ENCODE measurements at places on chromosomes 5 and 9.

DNA sequence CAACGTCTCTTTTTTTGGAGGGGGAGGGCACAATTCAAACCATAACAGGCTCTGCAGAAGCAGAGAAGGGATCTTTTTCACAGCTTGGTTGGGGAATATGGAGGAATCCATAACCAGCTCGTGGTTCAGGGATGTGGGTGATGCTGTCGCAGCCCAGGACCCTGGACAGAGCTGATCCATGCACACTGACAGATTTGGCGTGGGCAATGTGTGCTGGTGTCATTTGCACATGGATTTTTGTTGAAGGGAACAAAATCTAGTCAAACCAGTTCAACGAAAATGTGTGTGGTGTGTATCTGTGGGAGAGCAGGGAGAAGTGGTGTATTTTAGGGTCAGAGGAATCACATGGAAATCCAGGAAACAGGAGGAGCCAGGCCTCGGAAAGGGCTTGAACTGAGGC, 4.2 kb downstream of the DOCK2 start:
- no peak for DNase-seq

DNA sequence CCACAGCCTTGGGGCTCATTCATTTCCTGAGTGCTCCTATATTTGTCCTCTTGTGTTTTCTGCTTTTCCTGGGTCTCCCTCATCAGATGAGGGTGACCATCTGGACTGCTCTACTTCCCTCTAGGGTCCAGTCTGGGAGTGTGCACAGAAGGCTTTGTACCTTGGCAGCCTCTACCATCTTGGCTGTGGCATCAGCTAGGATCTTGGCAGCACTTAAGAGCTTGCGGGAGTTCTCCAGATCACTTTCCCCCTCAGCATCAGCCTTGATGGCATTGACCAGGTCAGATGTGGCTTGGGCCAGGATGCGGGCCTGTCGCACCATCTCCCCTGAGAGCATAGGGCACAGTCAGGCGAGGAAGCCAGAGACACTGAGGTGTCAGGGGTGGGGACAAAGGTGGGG, 15.8 kb downstream of the TLN1 start:
- no peak for DNase-seq

DNA sequence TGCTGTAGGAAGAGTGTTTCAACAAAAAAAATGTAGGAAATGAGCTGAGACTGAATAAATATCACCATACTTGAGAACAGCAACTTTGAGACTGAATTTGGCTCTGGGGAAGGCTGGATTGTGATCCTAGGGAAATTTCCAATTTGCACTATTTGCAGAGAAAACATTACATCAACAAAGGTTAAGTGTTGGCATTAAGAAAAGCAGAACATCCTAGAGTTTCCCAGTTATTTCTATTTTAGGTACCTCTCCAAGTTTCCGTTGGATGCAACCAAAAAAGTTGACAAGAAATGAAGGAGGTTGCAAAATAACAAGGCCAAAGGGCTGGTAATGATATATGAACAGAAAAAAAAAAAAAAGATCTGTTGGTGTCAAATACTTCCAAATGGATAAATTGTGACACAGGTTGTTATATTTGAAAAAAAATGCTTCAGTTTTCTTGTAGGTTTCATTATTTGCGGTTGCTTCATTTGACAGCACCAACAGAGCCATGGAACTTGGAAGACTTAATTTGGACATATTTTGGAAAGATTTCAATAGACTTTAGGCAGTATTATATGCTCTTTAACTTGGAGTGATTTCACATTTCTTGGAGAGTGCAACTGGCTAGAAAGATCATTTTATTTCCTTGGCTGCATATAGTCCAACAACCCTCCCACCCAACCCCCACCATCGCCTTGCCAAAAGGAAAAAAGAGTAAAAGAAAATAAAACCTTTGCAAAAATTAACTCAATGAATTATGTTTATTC, 230.8 kb downstream of the ZNF608 start:
- no peak for DNase-seq

GRCh38 chr5:4572311-4573100, 567.6 kb upstream of the ADAMTS16 start:
- no peak for DNase-seq

- DNase-seq = no peak
Measured at GRCh38 chr9:22170556-22170955, 161.5 kb upstream of the CDKN2B start.

DNA sequence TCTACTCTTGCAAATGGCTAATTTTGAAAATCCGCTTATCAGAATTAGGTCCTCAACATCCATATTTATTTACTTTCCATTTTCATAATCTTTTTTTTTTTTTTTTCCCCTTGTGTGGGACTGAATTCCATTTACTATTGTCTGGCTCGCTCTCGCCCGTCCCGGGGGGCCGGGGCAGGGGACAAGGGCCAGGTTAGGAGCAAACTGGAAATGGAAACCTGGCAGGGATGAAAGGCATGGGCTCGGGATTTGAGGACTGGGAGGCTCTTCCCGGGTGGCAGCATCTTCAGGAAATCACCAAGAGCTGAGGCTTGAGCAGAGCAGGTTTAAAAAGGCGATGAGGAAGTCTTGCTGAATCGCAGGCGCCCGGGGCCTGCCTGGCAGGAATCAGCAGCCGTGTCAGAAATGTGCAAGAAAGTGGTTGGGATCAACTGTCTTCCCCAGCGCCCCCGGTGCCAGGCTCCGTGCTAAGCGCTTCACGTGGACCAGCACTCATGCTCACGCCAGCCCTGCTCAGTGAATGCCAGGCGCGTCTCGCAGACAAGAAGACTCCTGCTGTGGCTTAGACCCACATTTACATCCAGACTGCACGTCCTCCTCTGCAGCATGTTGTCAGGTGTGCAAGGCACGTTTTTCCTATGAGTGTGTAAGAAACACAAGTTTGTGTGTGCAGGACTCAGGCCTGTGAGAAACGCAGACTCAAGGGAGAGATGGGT, 66.3 kb upstream of the UNC5A start:
- no peak for DNase-seq

- DNase-seq = no peak
Measured at GRCh38 chr5:124996764-124997077, 250.3 kb upstream of the ZNF608 start.

DNA sequence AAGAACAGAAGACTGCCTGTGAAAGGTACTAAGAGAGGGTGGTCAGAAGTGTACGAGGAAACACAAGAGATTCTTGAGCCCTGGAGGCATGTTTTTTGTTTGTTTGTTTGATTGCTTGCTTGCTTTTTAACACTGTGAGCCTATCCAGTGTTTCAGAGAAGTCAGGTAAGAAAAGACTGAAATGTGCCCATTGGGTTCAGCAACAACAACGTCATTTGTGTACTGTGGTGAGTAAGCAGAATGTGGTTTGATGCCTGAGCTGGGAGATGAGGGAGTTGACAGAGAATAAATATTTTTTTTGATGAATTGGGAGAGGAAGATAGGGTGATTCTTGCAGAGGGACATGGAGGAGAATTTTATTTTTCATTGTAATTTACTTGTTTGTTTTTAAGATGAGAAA, 73.1 kb downstream of the RPS23 start:
- DNase-seq = no peak

DNA sequence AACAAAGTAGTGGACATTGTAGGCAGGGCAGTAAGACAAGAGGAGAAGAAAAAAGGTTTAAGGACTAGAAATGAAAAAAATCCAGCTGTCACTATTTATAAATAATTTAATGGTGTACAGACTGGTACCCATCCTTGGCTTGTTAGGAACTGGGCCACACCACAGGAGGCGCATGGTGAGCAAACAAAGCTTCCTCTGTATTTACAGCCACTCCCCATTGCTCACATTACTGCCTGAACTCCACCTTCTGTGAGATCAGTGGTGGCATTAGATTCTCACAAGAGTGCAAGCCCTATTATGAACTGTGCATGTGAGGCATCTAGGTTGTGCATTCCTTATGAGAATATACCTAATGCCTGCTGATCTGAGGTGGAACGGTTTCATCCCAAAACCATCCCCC, 62.6 kb upstream of the DMAC1 start:
- no peak for DNase-seq

- no peak for DNase-seq
Measured at GRCh38 chr9:2231829-2232228, 216.7 kb downstream of the SMARCA2 start.

DNA sequence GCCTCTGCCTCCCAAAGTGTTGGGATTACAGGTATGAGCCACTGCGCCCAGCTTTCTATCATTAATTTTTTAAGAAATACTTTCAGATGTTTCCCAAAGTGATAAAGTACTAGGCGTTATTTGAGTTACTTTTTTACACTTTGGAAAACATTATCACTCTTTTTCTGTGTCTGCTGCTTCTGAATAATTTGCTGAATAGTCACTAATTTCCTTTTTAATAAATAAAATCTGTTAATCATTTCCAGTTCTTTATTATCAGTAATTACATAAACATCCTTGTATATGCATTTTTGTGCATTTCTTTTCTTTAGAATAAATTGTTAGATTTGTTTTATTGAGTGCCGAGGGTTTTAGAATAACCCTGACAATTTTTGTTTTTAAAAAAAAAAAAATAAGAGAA, 48.6 kb downstream of the UHRF2 start:
- DNase-seq = no peak

GRCh38 chr5:131256507-131256823, 7.4 kb upstream of the CDC42SE2 start:
- DNase-seq = no peak

All from stimulated activated CD8-positive, alpha-beta memory T cell treated with anti-CD3 and anti-CD28 coated beads, Interleukin-4, amount 100 ng/mL, for 24 hours (primary cell).